ENCODE measurements at places on chromosomes 6 and 20. TPM values are rescaled to one million over a fixed set of nuclear protein-coding genes. Genes with fewer than 3 reads are reported as not detected.
A peak's percentile ranks its signal among the peaks of the same experiment; 100 is the strongest.

The SSTR4 gene
- total RNA-seq, result not detected

The CRIP3 gene
- 3.2 TPM for total RNA-seq

DNA sequence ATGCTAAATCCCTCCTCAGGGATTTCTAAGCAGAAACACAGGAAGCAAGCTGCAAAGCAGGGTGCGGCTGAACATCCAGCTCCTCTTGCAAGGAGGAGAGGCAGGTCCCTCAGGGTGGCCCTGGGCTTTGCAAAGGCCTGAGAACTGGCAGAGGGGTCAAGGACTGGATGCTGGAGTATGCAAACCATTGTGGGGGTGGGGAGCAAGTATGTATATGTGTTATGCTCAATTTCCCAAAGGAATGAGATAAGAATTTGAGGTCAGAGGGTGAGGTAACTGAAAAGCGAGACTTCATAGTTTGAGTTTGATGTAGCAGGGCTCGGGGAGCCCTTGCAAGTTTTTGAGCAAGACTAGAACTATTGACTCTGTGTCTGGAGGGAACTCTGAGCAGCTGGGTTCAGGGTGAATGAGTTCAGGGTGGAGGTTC is 11.2 kb downstream of the SLC22A2 start:
- no peak for DNase-seq

GRCh38 chr6:113351173-113351834 is 505.8 kb upstream of the MARCKS start:
- DNase-seq, result no peak

GRCh38 chr6:37285861-37286311 is 27.9 kb upstream of the TMEM217 start:
- no peak for DNase-seq

GRCh38 chr6:97440590-97441176 is 157.7 kb upstream of the MMS22L start:
- peak; percentile 30 for DNase-seq

GRCh38 chr20:46872328-46873211 is 22.1 kb upstream of the EYA2 start:
- DNase-seq, result peak; percentile 61

DNA sequence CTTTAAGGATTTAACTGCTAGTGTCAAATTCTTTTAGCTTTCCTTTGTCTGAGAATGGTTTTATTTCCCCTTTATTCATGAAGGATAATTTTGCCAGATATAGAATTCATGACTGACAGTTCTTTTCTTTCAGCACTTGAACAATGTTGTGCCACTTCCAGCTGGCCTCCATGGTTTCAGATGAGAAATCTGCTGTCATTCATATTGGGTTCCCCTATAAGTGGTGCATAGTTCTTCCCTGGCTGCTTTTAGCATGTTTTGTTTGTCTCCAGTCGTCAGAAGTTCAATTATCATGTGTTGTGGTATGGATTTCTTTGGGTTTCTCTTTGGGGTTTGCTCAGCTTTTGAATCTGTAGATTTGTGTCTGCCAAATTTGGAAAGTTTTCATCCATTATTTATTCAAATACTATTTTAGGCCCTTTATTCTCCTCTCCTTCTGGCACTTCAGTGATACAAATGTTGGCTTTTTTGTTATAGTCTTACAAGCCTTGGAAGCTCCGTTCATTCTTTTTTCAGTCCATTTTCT is 76.3 kb upstream of the TGM3 start:
- DNase-seq, result no peak

- no peak for DNase-seq
Observed at GRCh38 chr20:34632870-34633452, 43.9 kb downstream of the PIGU start.

DNA sequence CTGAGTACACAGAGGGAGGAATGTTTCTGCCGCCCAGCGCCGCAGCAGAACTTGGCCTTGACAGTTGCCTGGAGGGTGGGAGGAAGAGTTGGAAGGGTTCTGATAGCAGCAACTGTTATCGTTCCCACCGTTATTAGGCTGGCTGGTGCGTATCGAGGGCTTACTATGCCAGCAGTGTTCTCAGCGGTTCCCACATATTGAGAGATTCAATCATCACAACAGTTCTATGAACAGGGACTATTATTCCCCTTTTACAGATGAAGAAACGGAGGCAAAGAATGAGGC is 380.1 kb upstream of the SULF2 start:
- DNase-seq, result no peak
